ENCODE measurements at places on chromosomes 11 and 22.

DNA sequence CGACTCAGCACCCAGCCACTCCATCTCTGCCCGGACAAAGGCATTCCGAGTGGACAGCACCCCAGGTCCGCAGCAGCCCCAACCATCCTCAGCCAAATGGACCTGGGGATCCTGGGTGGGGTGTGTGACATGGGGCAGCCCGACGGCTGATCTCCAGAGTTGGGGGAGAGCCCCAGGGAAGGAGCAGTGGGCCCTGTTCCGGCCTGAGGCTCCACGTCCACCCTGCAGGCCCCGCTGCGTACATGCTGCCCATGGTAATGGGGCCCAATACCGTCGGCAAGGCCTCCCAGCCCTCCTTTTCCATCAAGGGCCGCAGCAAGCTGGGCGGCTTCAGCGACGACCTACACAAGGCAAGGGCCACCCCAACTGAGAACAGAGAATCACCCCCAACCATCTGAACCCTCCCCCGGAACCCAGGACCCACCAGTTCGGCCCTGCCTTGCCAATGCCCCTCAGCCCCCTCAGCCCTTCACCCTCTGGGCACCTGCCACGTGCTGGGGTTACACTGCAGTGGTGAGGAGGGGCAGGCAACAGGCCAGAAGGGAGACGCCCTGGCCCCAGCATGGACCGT, 5.4 kb downstream of the SCGB1C1 start:
- DNase-seq: no peak

DNA sequence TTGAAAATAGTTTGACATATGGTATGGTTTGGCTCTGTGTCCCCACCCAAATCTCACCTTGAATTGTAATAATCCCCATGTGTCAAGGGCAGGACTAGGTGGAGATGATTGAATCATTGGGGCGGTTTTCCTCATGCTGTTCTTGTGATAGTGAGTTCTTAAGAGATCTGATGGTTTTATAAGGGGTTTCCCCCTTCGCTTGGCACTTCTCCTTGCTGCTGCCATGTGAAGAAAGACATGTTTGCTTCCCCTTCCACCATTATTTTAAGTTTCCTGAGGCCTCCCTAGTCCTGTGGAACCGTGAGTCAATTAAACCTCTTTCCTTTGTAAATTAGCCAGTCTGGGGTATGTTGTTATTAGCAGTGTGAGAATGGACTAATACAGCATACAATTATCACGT, 7.7 kb downstream of the KCTD21 start:
- DNase-seq: no peak

DNA sequence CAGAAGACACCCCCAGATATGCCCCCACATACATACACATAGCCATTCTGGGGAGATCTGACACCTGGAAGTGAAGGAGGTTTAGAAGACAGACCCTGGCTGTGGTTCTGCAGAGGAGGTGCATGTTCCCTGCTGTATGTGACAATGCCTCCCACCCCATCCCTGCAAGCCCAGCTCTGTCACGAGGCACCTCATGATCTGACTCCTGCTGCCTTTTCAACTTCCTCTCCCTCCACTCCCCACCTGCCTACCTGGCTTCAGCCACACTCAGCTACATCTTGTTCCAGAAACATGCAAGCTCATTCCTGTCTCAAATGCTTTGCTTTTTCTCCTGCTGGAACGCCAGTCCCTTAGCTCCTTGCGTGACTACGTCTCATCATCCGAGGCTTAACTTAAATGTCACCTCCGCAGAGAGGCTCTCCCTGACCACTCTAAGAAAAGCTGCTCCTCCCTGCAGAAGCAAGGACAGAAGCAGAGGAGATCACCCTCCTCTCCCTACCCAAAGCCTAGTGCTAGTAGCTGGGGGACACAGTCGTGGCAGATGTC, 114.5 kb downstream of the FEZ1 start:
- DNase-seq: no peak

GRCh38 chr11:66268952-66269905, 790 bp downstream of the RAB1B start:
- no peak for DNase-seq

DNA sequence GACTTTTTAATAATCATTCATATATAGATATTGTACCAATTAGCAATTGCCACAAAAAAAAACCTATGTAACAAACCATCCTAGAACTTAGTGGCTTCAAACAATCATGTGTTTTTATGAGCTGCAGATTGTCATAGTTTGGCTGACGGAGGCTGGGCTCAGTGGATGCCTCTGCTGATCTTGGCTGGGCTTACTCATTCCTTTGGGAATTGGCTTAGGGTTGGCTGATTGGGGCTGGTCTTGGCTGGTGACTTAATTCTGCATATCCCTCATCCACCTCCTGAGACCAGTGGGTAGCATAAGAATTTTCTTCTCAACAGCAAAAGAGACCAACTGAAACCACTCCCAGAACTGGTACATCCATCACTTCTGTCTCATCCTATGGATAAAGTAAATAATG, 57.9 kb upstream of the PHF21B start:
- DNase-seq: no peak

DNA sequence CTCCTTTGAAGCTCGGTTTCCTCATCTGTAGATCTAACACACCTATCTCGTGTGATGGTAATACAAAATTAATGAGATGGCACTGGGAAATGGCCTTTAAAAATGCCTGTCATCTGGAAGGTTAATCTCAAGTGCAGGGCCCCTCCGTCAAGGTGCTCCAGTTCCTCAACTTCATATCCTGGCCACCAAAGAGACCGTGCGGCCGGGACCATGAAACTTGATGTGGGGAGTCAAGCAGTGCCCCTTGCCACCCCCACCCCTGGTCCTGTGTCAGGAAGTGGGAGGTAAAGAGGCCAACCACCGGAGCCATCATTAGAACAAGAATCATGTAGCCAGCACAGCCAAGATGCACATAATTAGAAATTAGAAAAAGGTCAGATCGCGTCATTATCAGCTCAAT, 108.2 kb downstream of the FEZ1 start:
- no peak for DNase-seq
